Activated CD8-positive, alpha-beta memory T cell treated with anti-CD3 and anti-CD28 coated beads, Interleukin-2, amount 10 ng/mL, durations not matched to agents 7 days and 5 days (primary cell): ENCODE measurements at places on chromosomes 6 and 20. TPM values are rescaled to one million over a fixed set of nuclear protein-coding genes. Genes with fewer than 3 reads are reported as not detected.

DNA sequence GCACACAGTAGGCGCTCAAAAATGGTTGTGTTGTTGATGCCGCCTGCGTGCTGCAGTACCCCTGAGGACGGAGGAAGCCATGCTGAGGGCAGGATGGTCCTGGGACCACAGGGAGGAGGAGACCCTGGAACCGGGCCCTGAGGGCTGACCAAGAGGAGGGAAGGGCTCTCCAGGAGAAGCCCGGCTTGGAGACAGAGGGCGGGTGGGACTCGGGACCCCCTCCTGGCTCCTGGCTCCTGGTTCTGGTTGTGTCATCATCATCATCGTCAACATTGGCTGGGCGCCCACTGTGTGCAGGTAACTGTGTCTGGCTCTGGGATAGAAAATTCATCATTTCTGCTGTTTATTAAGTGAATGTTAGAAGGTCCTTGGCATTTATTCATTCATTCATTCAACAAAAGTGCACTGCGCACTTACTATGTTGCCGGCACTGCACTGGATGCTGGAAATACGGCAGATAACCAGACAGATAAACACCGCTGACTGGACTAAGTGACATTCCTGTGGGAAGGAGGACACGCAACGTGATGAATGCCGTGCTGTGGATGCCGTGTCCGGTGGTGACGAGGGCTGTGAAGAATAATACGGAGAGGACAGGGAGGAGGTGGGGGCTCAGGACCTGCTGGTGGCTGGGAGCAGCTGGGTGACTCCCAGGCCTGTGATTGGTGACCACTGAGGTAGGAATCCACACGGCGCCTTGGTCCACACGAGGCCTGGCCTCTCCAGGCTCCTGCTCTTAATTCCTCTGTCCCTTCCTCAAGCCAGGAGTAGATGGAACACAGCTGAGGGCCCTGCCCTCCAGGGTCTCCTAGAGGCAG is 35.3 kb downstream of the SPDEF start:
- H3K27me3 ChIP-seq, result no peaks in the 10 kb centered on the region
- H3K27ac ChIP-seq, result no peak overlapping the region
- DNase-seq, result no peak
- no peaks in the 10 kb centered on the region for H3K36me3 ChIP-seq

The DUSP15 gene
- not detected for total RNA-seq

DNA sequence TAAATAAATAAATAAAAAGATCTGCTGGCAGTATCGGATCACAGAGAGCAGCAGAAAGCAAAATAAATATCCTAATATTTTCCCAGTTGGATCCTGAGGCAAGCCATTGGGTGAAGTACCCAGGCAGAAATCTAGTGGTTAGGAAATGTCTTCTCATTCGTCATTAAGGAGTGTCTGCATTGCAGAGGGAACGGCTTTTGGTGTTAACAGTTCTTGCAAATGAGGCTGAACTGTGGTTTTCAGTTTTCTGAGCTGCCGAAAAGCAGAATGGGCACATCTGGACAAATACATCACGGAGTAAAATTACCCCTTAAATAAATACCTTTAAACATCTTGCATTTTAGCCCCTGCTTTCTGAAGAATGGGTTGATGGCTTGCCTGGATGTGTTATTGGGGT is 82.3 kb upstream of the MPC1 start:
- peaks cover 6% of the 10 kb centered on the region for H3K27me3 ChIP-seq
- H3K4me1 ChIP-seq, result peaks cover 10% of the 10 kb centered on the region
- H3K27ac ChIP-seq, result no peak overlapping the region
- no peak for DNase-seq

DNA sequence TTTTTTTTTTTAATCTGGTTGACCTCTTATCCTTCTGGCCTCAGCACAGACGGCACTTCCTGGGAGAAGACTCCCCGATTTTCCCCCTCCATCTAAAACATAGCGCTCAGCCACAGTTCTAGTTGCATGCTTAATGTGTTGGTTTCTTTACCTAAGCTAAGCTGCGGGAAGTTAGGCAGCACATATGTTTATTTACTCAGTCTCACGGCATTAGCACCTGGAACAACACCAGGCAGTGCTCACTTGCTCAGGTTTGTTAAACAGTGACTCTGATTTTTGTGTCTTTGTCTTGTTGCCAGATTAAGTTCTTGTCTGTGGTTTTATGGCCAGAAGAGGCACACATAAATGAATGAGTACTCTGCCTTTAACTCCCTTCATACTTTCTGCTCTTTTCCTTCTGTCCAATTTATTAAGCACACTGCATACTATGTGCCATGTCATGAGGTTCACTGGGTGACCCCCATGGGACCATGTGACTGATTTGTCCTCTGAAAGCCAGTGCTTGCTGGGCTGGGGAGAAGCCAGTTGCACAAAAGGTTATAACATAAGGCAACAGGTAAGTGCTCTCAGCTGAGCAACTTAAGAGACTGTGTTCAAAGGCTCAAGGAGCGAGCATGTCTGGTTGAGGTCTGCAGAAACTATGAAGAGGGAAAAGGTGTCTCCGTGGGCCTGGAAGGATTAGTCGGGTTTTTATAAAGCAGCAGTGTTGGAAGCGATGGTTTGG is 93.6 kb downstream of the RPP40 start:
- no peaks in the 10 kb centered on the region for H3K27me3 ChIP-seq
- H3K4me3 ChIP-seq, result no peak overlapping the region
- H3K36me3 ChIP-seq, result peaks cover 12% of the 10 kb centered on the region
- peaks cover 64% of the 10 kb centered on the region for H3K4me1 ChIP-seq
- no peak for DNase-seq

GRCh38 chr20:37920270-37920669 is 17.3 kb downstream of the VSTM2L start:
- H3K4me1 ChIP-seq, result peaks cover 22% of the 10 kb centered on the region
- no peak overlapping the region for H3K27ac ChIP-seq
- no peak for DNase-seq
- peaks cover 9% of the 10 kb centered on the region for H3K27me3 ChIP-seq
- no peaks in the 10 kb centered on the region for H3K36me3 ChIP-seq

DNA sequence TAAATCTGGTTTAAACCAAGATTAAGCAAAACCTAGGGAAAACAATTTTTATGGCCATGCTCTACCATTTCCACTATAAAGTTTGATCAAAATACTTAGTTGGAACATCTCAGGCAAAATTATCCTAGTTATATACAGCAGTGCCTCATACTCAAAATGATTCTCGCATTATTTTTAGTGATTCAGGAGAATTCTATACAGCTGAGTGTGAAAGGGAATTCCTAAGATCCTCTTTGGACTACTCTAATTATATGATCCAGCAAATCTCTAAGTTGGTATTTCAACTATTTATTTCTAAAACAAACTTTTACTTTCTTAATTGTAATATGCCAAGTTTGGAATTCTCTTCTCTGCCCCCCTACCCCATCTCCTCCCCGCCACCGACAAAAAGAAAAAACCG is 8.6 kb downstream of the DTNBP1 start:
- no peaks in the 10 kb centered on the region for H3K27me3 ChIP-seq
- no peak overlapping the region for H3K4me3 ChIP-seq
- peaks cover 23% of the 10 kb centered on the region for H3K4me1 ChIP-seq
- H3K27ac ChIP-seq, result no peak overlapping the region

DNA sequence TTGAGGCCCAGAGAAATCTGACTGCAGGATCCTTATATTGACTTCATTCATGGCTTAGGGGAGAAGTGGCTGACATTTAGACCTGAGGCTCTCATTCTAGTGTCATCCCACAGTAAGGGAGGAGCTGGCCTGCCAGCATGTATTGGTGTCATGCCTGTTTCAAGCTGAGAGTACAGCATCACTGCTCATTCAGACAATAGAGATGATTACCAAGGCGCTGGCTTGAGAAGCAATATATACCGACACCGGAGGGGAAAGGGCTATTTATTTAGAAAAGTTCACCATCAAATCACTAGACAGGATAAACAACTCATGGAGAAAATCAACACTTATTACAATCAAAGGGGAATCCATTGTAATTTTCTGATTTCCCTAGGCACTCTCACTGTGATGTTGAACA is 84.4 kb upstream of the HDAC2 start:
- no peak for DNase-seq
- no peaks in the 10 kb centered on the region for H3K4me1 ChIP-seq
- no peak overlapping the region for H3K4me3 ChIP-seq
- H3K27me3 ChIP-seq, result no peaks in the 10 kb centered on the region

The FOXF2 gene
- total RNA-seq, result not detected

- no peaks in the 10 kb centered on the region for H3K36me3 ChIP-seq
- H3K27me3 ChIP-seq, result no peaks in the 10 kb centered on the region
- no peaks in the 10 kb centered on the region for H3K4me1 ChIP-seq
- DNase-seq, result no peak
- H3K4me3 ChIP-seq, result no peak overlapping the region
These were observed 42.8 kb upstream of the DSE start for GRCh38 chr6:116327803-116328527.

DNA sequence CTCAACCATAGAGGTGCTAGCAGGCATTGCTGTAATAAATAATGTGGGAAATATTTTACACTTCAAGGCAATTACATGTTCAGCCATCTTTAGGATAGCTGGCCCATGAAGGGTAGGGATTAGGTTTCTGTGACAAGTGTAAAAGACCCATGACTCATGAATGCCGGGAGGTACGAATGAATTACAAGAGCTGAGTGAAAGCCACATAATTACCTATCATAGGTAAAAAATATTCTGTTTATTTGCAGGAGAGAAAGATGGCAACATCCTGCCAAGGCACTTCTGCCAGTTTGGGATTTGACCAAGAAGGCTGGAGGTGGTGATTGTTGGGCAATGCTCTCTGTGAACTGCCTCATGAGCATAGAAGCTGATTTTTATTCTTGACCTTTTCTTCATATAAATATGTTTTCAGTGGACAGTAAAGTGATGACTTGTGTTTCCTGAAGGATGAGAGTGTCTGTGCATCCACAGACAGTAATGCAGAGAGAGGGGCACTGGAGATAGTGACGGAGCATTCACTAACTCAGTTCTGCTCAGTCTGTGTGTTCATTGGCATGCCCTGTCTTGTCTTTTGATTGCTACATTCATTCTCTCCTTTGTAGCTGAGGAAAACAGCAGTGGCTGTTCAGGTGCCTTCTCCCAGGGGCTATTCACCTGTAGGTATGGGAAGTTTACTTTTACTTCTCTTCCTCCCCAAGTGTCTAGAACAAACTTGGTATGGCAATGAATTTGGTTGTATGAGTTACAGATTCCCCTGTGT is 481.1 kb downstream of the TFAP2B start:
- H3K36me3 ChIP-seq, result no peaks in the 10 kb centered on the region
- no peaks in the 10 kb centered on the region for H3K4me1 ChIP-seq
- H3K4me3 ChIP-seq, result no peak overlapping the region
- DNase-seq, result no peak

DNA sequence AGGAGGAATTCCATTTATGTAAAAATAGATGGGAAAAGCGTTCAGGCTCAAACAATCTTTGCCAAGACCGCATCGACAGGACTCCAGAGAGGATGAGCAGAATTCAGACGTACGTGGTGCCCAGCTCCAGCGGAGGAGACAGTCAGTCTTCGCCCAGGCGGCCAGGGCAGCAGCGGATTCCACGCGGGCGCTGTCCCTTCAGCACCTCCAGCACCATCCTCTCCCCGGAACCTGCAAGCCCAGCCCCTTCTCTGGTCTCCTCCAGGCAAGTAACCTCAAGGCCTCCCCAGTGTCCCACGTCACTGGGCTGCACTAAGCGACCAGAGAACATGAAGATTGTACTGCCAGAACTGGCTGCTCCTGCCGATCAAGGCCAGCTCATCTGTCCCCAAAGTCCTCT is 2.8 kb upstream of the KCNQ2 start:
- DNase-seq, result no peak
- no peak overlapping the region for H3K27ac ChIP-seq
- no peak overlapping the region for H3K4me3 ChIP-seq
- peaks cover 2% of the 10 kb centered on the region for H3K4me1 ChIP-seq

- H3K4me1 ChIP-seq, result no peaks in the 10 kb centered on the region
- H3K4me3 ChIP-seq, result no peak overlapping the region
- no peaks in the 10 kb centered on the region for H3K27me3 ChIP-seq
- no peak overlapping the region for H3K27ac ChIP-seq
- DNase-seq, result no peak
These were observed 37.8 kb upstream of the MARCKS start for GRCh38 chr6:113819169-113819830.

The CDSN gene
- not detected for total RNA-seq

DNA sequence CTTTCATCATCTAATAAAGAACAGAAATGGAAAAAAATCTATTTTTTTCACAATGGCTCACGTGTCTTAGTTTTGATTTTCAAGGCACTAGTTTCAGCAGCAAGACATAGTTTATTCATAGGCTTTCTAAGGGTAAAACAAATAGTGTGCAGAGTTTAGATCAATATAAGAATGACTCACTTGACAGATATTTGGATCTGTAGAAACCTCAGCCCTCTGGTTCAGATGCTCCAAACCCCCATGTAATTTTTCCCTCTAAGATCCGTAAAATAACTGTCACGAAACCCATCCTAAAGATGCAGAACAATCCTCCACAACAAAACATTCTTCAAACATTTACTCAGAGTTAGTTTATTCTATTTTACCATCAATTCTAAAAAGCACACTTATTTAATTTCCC is 43.4 kb downstream of the IYD start:
- H3K27ac ChIP-seq, result no peak overlapping the region
- DNase-seq, result no peak
- H3K4me3 ChIP-seq, result no peak overlapping the region

The IP6K3 gene
- total RNA-seq, result not detected

The HLA-DQA1 gene
- total RNA-seq, result 143 TPM

The APOM gene
- total RNA-seq, result 3.7 TPM
